ENCODE measurements at places on chromosomes 6 and 20.

- no peak for DNase-seq
Observed at GRCh38 chr6:157302736-157303135, 20.6 kb downstream of the TMEM242 start.

DNA sequence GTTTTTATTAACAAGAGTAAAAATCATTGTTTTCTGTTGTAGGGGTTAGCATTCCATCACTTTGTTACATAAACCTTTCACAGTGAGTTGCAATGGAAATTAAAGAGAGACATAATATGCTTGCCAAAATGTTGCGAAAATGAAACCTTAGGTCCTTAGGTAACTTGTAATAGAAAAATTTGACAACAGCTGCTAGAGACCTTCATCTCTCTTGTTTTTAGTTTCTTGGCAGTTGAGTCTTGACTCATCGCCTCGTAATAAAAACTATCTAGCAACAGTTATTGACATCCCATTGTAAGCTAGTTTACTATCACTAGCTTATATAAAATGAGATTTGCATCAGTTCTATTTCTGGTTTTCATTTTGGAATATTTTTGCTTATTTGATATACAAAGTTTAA, 179.0 kb upstream of the MMS22L start:
- DNase-seq, result no peak

DNA sequence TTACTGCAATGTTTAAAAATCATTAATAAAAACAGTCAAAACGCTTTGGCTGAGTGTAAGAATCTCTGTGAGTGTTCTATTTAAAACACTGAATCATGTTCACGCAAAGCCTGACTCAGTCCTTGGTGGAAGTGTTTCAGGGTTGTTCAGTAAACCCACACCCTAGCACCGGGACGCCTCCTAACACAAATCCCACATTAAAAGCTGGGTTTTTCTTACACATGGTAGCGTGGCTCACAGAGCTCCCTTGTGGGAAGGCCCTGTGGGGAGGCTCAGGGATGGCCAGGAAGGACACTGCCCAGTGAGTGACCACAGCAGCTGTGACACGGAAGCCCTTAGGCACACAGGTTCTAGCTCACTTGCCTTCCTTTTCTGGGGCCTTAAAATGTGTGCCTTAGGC, 80.2 kb downstream of the GMPR start:
- DNase-seq, result no peak

DNA sequence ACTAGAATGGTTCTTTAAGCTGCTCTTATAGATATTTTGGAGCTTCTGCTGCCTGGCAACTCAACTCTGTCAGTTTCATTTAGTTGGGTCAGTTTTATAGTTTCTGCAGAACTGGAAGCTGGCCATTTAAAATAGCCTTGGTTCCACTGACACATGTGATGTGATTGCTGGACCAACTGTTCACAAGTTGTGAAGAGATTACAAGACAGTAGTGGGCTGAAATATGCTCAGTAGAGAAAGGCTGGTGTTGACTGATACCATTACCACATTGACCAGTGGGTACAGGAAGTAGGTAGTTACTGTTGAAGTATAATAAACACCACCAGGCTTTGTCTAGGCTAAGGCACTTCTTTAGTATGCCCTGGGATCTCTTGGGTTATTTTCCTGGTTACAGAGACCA, 39.0 kb downstream of the BCKDHB start:
- DNase-seq, result no peak

- no peak for DNase-seq
Observed at GRCh38 chr6:133833949-133834359, 55.0 kb upstream of the TCF21 start.

DNA sequence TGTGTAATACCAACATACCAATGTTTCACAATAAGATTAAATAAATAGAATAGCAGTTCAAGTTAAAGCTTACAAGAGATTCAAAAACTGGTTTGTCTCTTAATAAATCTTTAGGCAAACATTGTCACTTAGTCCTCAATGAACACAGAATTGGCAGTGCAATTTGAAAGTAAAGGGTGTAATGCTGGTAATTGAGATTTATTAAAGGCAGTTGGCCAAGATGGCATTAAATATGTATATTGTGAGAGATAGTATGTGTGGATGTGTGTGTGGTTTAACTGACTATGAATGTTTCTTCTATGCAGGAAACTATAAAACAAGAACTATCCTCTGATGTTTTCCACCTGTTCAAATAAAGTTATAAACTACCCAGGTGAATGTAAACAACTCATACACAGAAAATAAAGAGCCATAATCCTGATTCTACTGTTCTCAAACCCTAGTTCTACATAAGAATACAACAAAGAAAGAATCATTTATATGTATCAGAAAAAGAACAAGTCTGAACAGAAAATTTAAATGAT, 267.9 kb upstream of the PTCHD4 start:
- DNase-seq, result no peak

- no peak for DNase-seq
Observed at GRCh38 chr20:23609486-23610109, 3.9 kb upstream of the CST9 start.

DNA sequence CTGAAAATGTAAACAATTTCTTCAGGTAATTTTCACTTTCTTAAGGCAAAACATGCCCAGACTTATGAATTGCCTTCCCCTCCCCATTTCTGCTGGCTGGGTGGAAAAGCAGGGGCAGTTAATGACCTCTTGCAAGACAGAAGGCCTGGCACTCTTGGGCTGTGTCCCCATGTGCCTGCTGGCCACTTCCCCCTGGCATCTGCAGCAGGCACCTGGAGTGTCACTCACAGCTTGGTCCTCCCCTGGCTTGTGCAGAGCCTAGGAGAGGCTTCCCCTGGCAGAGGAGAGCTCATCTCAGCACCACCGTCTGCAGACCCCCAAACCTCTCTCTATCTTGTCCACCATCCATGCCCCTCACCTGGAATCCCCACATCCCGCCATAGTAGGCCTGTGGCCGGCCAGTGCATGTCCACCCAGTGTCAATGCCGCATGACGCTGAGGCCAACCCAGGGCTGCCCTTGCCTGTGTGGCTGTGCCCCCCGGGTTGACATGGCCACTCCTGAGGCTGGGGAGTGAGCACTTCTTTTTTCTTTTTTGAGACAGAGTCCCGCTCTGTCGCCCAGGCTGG, 83.5 kb upstream of the SLC22A23 start:
- no peak for DNase-seq

GRCh38 chr6:45566882-45567281, 189.1 kb upstream of the SUPT3H start:
- DNase-seq, result no peak
